ENCODE measurements at places on chromosomes 3 and 15. TPM values are rescaled to one million over a fixed set of nuclear protein-coding genes. Genes with fewer than 3 reads are reported as not detected.

DNA sequence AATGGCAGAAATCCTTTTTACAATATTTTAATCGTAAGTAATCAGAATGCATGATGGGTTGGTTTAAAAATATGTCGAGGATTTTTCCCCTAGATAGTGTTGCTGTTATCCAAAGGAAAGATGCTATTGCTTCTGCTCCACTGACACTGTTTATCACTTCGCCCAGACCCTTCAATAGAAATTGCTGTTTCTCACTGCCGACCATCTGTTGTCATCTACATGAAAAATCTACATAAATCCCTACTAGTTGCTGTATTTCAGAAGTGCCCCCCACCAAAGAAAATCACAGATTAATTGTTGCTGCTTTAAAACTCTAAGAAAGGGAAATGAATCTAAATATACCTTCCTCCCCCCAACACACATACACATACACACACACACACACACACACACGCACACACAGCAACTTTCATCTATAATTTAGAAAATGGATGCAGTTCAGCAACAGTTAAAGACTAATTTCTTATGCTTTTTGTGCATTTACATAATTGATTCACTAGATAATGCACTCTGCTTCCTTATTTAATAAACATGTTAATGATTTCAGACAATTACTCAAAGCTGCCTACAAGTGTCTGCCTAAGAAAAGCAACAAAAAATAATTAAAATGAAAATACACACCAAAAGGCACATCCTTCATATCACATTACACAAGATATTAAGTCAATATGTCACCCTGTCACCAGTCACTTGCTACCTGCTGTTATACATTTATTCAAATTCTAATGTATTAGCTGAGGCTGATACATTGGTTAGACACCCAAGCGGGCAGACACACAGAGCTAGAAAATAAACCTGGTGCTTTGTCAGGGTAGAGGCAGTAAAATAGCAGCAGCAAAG lies 82.8 kb downstream of the RORA start:
- no peak overlapping the region for H3K27ac ChIP-seq
- peak; percentile 5 for DNase-seq
- H3K4me3 ChIP-seq = no peak overlapping the region
- H3K4me1 ChIP-seq = no peaks in the 10 kb centered on the region
- no peaks in the 10 kb centered on the region for H3K36me3 ChIP-seq

Gene VGLL3
- total RNA-seq = 26.2 TPM

Gene CADPS
- total RNA-seq = 1.0 TPM

DNA sequence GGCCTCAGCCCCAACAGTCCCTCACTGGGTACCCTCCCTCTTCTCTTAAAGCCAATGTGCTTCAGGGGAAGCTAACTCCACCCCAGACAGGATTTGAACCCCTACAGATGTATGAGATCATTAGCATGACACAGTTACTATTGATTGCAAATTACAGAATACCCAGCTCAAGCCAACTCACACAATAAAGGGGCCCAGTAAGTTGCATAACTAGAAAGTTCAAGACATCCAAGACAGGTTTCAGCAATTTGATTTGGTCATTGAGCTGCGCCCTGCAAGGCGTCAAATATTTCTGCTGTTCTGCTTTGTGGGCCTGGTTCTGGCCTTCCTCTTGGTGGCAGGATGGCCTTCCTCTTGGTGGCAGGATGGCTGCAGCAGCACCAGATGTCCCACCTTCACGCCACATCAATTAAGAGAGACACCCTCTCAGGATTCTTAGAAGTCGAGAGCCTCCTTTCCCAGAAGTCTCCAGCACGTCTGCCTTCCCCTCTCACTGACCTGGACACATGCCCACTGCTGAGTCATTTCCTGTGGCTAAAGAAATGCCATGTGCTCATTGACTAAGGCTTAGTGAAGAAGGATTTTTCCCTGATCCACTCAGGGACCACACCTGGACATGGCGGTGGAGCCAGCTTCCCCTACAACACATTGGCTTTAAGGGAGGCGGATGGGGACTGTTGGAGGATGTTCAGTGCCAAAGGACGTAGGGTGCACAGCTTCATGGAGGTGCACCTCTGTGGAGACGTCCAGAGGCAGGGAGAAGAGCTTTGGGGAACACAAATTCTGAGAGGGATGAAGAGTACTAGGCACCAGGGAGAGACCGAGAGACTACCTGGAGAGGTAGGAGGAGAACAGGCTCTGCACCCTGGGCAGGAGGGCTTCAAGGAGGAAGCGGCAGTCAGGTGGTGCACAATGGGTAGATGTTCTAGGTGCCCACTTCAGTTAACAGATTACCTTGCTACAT lies 49.1 kb downstream of the DNASE1L3 start:
- H3K4me3 ChIP-seq = no peak overlapping the region
- peaks cover 55% of the 10 kb centered on the region for H3K4me1 ChIP-seq
- peak; percentile 96 for DNase-seq

- no peak overlapping the region for H3K27ac ChIP-seq
- no peaks in the 10 kb centered on the region for H3K36me3 ChIP-seq
- H3K4me1 ChIP-seq = peaks cover 7% of the 10 kb centered on the region
- no peak overlapping the region for H3K4me3 ChIP-seq
- DNase-seq = no peak
Measured at GRCh38 chr3:124467980-124468902, 262.0 kb upstream of the UMPS start.

GRCh38 chr3:177495566-177495965 lies 298.3 kb upstream of the TBL1XR1 start:
- H3K4me1 ChIP-seq = peaks cover 21% of the 10 kb centered on the region
- no peak for DNase-seq
- H3K27ac ChIP-seq = no peak overlapping the region
- H3K4me3 ChIP-seq = no peak overlapping the region

DNA sequence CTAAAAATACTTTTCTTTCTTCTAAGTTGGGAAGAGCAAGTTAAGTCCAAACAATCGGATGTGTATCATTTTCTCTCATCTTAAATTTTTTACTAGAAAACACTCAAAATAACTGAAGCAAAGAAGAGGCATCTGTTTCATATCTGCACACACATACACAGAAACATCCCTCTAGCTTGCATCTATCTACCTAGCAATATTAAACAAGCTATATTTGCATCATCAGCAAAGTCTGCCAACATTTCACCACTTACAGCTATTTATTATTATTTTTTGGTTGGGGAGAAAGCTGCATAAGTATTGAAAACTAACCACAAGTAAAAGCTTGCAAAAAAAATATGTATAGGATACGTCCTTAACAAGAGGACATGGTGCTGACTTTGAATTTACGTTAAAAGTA lies 1.9 kb downstream of the GOLIM4 start:
- peak overlapping the region; percentile 66 for H3K4me3 ChIP-seq
- no peak for DNase-seq
- no peaks in the 10 kb centered on the region for H3K27me3 ChIP-seq
- H3K36me3 ChIP-seq = no peaks in the 10 kb centered on the region
- peaks cover 57% of the 10 kb centered on the region for H3K4me1 ChIP-seq

DNA sequence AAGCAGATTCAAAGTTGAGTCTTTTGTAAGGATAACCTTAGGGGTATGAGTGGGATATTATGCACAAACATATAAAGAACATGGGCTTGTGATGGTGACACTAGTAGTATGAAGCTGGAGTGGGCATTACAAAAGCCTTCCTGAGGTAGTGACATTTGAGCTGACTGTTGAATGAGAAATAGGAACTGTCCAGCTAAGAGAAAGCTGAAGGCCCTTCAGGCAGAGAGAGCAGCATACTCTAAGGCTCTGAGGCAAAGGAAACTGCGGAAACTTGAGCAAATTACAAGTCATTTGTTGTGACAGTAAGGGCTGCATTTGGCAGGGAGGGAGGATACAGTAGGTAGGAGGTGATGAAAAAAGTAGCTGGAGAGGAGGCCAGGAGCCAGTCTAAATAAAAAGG lies 190.7 kb upstream of the CD96 start:
- DNase-seq = no peak
- H3K27me3 ChIP-seq = no peaks in the 10 kb centered on the region
- H3K4me1 ChIP-seq = no peaks in the 10 kb centered on the region
- no peak overlapping the region for H3K27ac ChIP-seq
- no peaks in the 10 kb centered on the region for H3K36me3 ChIP-seq

Gene NOX5
- under 0.01 TPM for total RNA-seq

- H3K36me3 ChIP-seq = no peaks in the 10 kb centered on the region
- no peaks in the 10 kb centered on the region for H3K4me1 ChIP-seq
- H3K27me3 ChIP-seq = no peaks in the 10 kb centered on the region
- H3K4me3 ChIP-seq = no peak overlapping the region
- no peak overlapping the region for H3K27ac ChIP-seq
Measured at GRCh38 chr3:32583708-32584107, 13.1 kb upstream of the DYNC1LI1 start.

GRCh38 chr3:117735481-117736101 lies 1026.0 kb downstream of the TUSC7 start:
- no peaks in the 10 kb centered on the region for H3K36me3 ChIP-seq
- no peak for DNase-seq
- H3K27ac ChIP-seq = no peak overlapping the region
- H3K27me3 ChIP-seq = no peaks in the 10 kb centered on the region
- no peaks in the 10 kb centered on the region for H3K4me1 ChIP-seq

Gene KLHDC8B
- 83.5 TPM for total RNA-seq

GRCh38 chr3:43162230-43163084 lies 56.6 kb upstream of the POMGNT2 start:
- H3K36me3 ChIP-seq = no peaks in the 10 kb centered on the region
- H3K4me3 ChIP-seq = no peak overlapping the region
- H3K27ac ChIP-seq = peak overlapping the region; percentile 18
- peak; percentile 84 for DNase-seq

GRCh38 chr3:129224984-129225393 lies 24.4 kb upstream of the COPG1 start:
- peaks cover 55% of the 10 kb centered on the region for H3K4me1 ChIP-seq
- no peaks in the 10 kb centered on the region for H3K36me3 ChIP-seq
- H3K27ac ChIP-seq = peak overlapping the region; percentile 77
- H3K4me3 ChIP-seq = peak overlapping the region; percentile 13

GRCh38 chr3:61564395-61565059 lies 3.2 kb downstream of the PTPRG start:
- no peaks in the 10 kb centered on the region for H3K27me3 ChIP-seq
- peak overlapping the region; percentile 83 for H3K4me3 ChIP-seq
- no peak for DNase-seq
- peak overlapping the region; percentile 52 for H3K27ac ChIP-seq

GRCh38 chr15:78340231-78341056 lies at the start of gene CRABP1:
TSS of gene CRABP1 (plus strand) at chr15:78340353. CDS start at chr15:78340429, 76 bp downstream.
- no peak within 1 kb of the TSS for H3K4me3 ChIP-seq
- peaks cover 19% of the 10 kb centered on the region for H3K4me1 ChIP-seq
- peaks cover 24% of the 10 kb centered on the region for H3K27me3 ChIP-seq
- H3K27ac ChIP-seq = no peak within 1 kb of the TSS

DNA sequence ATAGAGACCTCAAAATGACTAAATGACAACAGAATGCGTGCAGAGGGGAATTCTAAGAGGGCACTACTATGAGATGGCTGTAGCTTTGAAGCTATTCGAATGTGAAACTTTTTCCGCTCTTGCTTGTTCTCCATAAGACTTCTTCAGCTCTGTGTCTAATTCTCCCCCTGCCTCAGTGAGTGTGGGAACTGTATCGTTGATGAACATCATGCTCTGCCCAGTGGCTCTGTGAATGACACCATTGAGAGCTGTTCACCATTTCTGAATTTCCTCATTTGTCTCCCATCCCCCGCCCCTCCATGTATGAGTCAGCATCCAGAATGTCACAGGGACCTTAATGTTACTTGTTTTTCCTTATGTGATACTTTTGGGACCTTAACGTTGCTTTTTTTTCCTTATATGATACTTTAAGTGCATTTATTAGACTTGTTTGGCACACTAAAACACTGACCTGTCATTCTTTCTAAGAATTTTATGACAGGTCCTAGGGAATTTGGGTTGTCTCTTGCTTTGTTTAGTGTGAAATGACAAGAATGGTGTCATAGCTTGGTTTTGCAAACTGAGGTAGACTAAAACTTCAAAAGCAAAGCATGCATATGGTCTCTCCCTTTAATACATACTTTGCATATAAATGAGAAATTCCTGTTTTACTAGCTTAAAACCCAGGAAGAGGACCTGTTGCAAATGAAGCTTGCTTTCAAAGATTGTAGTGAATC lies 99.6 kb downstream of the FNDC3B start:
- no peaks in the 10 kb centered on the region for H3K27me3 ChIP-seq
- DNase-seq = no peak
- peaks cover 83% of the 10 kb centered on the region for H3K4me1 ChIP-seq
- H3K36me3 ChIP-seq = no peaks in the 10 kb centered on the region
- H3K4me3 ChIP-seq = no peak overlapping the region
- peak overlapping the region; percentile 47 for H3K27ac ChIP-seq

DNA sequence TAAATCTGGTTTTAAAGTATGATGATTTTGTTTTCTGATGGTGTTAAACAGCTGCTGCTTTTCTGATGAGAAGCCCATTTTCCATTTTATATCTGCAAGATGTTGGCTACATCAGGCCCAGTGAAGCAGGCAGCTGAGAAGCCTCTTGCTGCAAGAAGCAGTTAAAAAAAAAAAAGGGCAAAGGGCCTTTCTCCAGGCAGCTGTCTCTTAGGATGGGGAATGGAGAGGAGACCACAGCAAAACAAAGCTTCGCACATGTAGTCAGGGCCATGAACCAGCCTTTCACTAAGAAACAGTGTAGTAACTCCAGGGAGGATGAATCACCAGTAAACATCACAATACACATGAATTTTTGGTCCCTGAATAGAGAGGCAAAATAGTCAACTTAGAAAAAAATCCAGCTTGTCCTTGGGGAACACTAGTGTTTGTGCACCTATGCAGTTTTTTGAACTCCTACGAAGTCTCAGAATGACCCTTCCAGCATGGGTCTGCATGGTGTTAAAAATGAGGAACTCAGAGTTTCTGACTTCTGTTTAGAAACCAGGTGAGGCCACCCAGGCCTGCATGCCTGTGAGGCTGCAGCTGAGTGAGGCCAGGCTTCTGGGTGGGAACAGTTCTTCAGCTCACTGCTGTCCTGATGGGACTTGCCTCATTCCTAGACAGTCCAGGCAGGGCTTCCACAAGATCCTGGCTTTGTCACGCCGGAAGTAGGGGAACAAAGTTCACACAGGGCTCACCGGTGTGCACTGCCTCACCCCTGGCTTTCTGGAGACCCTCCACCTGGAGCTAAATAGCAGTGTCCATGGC lies 518.7 kb downstream of the MCTP2 start:
- H3K4me3 ChIP-seq = no peak overlapping the region
- DNase-seq = no peak
- no peaks in the 10 kb centered on the region for H3K27me3 ChIP-seq

Gene ARL14
- total RNA-seq = not detected

- no peaks in the 10 kb centered on the region for H3K36me3 ChIP-seq
- H3K4me1 ChIP-seq = no peaks in the 10 kb centered on the region
- no peak overlapping the region for H3K27ac ChIP-seq
Measured at GRCh38 chr3:62539762-62540161, 166.4 kb upstream of the FEZF2 start.

GRCh38 chr3:11385326-11385725 lies 113.1 kb downstream of the ATG7 start:
- no peak overlapping the region for H3K4me3 ChIP-seq
- no peaks in the 10 kb centered on the region for H3K36me3 ChIP-seq
- no peak for DNase-seq
- H3K27me3 ChIP-seq = no peaks in the 10 kb centered on the region

DNA sequence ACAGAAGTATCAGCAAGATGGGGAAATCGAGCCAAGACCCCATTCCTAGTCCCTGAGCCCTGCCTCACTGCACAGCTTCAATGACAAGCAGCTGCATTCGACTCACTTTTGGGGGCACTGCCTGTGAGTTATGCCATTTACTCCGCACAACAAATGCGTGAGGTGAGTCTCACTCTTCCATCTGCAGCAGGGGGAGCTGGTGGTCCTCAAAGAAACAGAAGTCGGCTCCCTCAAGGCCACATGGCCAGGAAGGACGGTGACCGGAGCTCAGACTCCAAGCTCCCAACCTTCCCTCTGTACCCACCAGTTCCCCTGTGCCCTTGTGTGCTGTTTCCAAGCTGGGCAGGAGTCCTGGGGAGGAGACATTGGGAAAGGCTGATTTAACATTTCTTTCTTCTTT lies 127.7 kb upstream of the IQSEC1 start:
- DNase-seq = no peak
- no peak overlapping the region for H3K4me3 ChIP-seq
- peaks cover 8% of the 10 kb centered on the region for H3K4me1 ChIP-seq
- peaks cover 4% of the 10 kb centered on the region for H3K27me3 ChIP-seq
